PC-9 (cell line): ENCODE measurements at places on chromosomes 3 and 15. TPM values are rescaled to one million over a fixed set of nuclear protein-coding genes. Genes with fewer than 3 reads are reported as not detected.

FBXL22 gene
- 0.17 and 0.88 TPM in 2 replicates for total RNA-seq

DNA sequence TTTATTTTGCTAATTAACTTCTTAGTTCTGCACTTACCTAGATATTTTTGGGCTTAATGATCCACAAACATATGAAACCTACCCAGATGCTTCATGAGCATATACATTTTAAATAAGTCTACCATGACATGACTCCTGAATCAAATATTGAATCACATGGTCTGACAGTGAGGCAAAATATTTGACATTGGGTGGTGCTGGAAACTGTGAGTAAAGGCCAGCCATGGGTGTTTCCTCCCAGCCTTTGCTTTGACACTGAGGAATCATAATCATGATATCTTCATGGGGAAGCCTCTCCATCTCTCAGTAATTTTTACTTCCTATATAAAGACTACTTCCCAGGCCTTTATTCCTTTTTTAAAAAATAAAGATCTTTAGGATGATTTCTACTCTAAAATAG is 22.8 kb upstream of the SSR3 start:
- no peak overlapping the region for H3K27ac ChIP-seq
- no peak overlapping the region for H3K4me3 ChIP-seq
- no peaks in the 10 kb centered on the region for H3K36me3 ChIP-seq
- no peaks in the 10 kb centered on the region for H3K4me1 ChIP-seq
- DNase-seq = no peak

TMOD3 gene
- 94.9 and 125 TPM in 2 replicates for total RNA-seq

GRCh38 chr3:178583963-178584575 is 47.8 kb downstream of the KCNMB2 start:
- H3K27me3 ChIP-seq = no peaks in the 10 kb centered on the region
- no peaks in the 10 kb centered on the region for H3K36me3 ChIP-seq
- no peak overlapping the region for H3K4me3 ChIP-seq

DNA sequence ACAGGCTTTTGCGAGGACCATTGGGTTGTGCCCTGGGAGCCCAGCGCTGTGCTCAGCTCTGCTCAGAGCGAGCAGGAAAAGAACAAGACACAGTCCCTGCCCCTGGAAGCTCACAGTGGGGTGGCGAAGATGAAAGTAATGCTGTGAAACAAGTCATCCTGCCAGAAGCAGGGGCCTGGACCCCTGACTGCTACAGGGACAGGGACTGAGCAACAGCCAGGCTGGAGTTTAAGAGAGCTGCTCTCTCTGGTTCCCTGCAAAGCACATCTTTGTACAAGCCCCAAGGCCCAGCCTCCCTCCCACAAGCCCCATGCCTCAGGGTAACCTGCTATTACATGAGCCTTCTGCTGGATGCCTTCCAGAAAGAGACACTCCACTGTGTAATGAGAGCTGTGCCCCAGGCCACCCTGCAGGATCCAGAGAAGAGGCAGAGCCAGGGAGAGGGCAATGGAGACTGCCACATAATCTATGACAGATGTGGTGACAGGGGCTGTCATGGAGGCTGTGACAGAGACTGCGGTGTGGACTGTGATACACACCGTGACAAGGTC is 7.1 kb upstream of the HCN4 start:
- H3K4me3 ChIP-seq = no peak overlapping the region
- H3K36me3 ChIP-seq = no peaks in the 10 kb centered on the region
- peaks cover 4% of the 10 kb centered on the region; the same call in 1 of the 2 replicates for H3K27me3 ChIP-seq

GOLGA6L9 gene
- total RNA-seq = 3.8 and 5.2 TPM in 2 replicates

- H3K27ac ChIP-seq = no peak overlapping the region
- peak; percentile 12 for DNase-seq
- no peaks in the 10 kb centered on the region for H3K36me3 ChIP-seq
- no peak overlapping the region for H3K4me3 ChIP-seq
- H3K4me1 ChIP-seq = no peaks in the 10 kb centered on the region
Observed at GRCh38 chr15:98599909-98600691, 48.2 kb upstream of the IGF1R start.

TEX55 gene
- total RNA-seq = not detected in 2 replicates
